ENCODE measurements at places on chromosomes 6 and 20.
A peak's percentile ranks its signal among the peaks of the same experiment; 100 is the strongest.

- DNase-seq = no peak
Observed at GRCh38 chr20:48751871-48752270, 75.9 kb downstream of the PREX1 start.

- DNase-seq = no peak
Observed at GRCh38 chr20:13382786-13383185, 161.7 kb downstream of the ISM1 start.

GRCh38 chr6:54992789-54993188, 146.2 kb downstream of the FAM83B start:
- no peak for DNase-seq

DNA sequence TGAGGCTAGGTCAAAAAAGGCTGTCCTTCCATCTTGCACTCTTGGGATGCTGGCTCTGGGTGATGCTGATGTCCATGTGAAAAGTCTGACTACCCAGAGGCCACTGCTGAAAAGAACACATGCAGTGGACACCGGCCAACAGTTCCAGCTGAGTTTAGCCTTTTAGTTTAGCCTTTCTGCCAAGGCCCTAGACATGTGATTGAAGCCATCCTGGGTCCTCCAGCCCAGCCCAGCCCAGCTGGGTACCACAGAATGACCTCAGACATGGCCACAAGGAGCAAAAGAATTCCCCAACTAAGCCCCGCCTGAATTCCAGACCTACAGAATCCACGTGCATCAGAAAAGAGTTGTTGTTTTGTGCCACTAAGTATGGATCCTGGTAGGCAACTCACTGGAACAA, 17.4 kb downstream of the PIGT start:
- no peak for DNase-seq

DNA sequence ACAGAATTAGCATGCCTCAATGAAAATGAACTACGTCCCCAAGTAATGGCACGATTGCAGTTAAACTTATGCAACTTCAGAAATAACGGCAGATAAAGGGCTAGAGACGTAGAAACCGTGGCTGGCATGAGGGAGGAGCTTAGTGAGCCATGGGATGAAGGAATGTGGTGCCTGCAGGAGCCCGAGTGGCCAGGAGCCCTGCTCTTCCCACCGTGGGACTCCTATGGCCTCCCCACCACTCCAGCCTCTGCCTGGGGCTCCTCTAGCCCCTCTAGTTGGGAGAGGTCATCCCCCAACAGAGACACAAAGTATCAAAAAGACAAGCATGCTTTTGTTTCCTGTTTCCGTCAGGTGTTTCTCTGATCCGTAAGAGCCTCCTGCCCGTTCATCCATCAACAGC, 75.1 kb upstream of the BHLHE23 start:
- no peak for DNase-seq

DNA sequence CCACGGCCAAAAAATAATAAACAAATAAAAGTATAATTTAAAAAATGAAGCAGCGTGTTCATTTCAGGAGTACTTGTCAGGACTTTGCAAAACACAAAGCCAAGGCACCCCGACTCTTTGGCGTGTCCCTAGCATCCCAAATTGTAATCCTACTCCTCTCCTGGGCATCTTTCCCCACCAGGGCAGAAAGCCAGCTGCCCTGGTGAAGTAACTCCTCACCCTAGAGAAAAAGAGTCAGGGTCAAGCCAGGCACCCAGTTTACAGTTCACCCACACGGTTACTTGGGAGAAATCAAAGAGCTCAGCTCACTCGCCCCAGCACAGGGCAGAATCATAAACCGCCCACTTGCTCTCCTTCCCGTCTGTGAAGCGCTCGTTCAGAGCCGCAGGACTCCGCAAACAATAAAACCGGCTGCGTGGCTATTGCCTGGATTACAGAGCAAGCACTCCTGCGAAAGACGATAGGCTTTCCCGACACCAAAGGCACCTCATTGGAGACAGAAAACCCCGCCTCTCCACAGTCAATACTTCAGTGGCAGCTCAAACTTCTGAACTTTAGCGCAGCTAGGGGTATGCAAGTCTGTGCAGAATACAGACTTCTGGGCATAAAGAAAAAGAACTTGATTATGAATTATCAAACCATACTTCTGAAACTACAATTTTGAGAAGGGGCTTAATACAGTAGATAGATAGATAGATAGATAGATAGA, 73.0 kb upstream of the NHSL1 start:
- peak; percentile 81 for DNase-seq

GRCh38 chr6:163289447-163289846, 125.1 kb upstream of the QKI start:
- DNase-seq = no peak

DNA sequence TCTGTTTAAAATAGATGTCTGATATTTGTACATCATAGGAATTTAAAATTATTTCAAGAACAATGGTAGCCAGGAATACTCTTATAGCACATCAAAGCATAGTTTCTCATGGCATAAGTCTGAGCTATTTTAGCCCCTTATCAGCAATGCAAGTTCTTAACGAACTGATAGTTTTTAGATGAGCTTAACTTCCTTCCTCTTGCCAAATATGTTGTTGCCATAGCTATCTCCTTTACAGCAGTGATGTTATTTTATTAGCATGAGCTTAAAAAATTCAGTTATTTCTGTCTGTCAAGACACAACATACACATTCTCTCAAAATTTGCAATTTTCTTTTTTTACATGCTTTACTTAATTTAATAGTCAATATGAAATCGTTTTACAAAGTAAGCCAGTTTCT, 867.2 kb downstream of the PHF3 start:
- no peak for DNase-seq

GRCh38 chr6:134307870-134308269, 10.0 kb downstream of the SGK1 start:
- no peak for DNase-seq

GRCh38 chr6:68756454-68757375, 121.6 kb downstream of the ADGRB3 start:
- no peak for DNase-seq

DNA sequence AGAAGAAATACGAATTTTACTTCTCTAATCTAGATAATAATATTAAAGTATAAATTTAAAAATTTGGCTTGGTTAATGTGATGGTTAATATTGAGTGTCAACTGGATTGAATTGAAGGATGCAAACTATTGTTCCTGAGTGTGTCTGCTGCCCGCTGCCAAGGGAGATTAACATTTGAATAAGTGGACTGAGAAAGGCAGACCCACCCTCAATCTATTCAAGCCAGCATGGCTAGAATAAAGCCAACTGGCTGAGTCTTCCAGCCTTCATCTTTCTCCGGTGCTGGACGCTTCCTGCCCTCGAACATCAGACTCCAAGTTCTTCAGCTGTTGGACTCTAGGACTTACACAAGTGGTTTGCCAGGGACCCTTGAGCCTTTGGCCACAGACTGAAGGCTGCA, 152.7 kb downstream of the TBXT start:
- no peak for DNase-seq
